Foreskin keratinocyte (primary cell): ENCODE measurements at places on chromosomes 7 and 10. TPM values are rescaled to one million over a fixed set of nuclear protein-coding genes. Genes with fewer than 3 reads are reported as not detected.

DNA sequence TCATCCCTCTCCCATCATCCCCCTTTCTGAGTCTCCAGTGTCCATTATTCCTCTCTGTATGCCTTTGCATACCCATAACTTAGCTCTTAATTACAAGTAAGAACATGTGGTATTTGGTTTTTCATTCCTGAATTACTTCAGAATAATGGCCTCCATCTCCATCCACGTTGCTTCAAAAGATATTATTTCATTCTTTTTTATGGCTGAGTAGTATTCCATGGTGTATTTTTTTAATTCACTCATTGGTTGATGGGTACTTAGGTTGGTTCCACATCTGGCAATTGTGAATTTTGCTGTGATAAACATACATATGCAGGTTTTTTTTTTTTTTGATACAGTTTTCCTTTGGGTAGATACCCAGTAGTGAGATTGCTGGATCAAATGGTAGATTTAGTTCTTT, 40.4 kb downstream of the CCSER2 start:
- DNase-seq, result no peak

- DNase-seq, result peak; percentile 96
These were observed 22.0 kb downstream of the KLF6 start for GRCh38 chr10:3763035-3763456.

DNA sequence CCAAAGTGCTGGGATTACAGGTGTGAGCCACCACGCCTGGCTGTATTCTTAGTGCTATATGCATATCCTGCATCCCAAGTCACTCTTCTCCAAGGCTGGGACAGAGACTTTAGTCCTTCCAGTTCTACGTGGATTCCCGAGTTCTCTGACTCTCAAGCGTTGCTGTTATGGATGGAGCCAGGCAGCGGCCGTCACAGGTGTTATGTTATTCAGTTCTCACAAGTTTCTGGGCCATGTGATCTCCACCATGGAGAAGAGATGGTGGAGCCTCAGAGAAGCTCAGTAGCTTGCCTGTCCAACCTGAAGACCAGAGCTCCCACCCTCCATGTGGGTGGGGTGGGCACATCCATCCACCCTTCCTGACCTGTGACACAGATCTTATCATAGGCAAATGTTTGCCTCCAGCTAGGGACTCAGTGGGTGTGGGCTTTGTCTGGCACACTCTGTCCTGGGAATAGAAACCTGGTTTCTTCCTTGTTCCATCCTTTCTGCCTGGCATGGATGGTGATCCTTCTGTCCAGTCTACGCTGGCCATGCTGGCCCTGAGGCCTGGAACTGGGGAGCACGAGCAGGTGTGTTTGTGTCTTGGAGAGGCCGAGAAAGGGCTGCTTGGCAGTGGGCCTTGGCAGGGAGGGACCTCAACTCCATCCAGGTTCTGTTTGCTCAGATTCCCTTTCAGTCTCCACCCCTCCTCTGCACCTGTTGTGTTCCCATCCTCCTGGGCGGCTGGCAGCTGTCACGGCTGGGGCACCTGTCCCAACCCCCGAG, 55.3 kb downstream of the NEURL1 start:
- DNase-seq, result no peak

GRCh38 chr7:151684408-151685175, 164.9 kb upstream of the RHEB start:
- DNase-seq, result no peak

GRCh38 chr10:48551861-48552591, 52.8 kb downstream of the ARHGAP22 start:
- peak; percentile 18 for DNase-seq

GRCh38 chr7:22952306-22953015, 61.5 kb downstream of the HYCC1 start:
- no peak for DNase-seq

DNA sequence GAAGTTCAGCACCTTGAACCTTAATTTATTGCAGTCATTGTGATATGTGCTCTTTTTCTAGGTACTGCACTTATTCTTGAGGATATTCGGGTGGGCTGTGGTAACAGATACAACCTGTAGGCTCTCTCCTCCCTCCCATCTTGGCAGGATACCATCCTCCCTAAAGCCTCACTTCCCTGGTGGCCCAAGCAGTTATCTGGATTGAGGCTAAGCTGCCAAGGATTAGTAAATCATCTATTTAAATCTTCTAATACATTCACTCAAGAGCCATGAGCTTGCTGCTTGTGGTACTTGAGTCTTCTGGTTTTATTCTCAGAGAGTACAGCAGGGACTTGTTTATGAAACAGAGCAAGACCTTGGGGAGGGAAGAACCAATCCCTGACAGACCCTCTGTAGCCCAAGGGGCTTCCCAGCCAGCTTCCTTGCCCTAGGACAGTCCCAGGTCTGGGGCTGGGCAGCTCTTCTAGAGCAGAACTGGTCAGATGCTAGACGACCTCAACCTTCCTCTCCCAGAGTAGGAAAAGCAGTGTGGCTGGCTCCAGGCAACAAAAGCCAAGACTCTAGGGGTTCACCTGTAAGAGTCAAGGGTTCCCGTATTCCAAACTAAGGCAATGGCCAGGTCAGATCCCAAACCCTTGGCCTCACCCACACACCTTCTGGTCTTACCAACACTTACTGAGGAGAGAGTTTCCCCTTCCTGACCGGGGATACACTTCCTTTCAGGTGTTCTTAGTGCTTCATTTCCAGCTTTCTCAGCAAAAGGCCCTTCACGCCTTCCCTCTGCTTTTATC, 21.3 kb downstream of the WNT8B start:
- no peak for DNase-seq

GRCh38 chr7:17651863-17652385, 288.4 kb downstream of the SNX13 start:
- peak; percentile 71 for DNase-seq

DNA sequence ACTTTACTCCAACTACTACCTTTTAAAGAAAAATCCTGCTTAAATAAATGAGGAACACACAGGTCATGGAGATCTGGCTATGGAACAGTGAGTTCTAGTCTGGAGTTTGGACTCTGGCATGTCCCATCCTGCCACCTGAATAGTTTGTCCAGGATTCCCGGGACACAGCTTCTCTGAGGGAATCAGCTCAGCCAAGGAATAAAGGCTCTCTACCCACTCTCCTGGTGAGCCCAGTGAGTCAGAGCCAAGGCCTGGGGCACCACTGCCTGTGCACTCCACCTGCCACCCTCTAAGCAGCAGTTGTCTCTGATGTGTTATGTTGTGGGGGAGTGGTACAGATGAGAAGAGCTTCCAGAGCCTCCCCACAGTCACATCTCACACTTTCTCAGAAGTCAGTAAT, 113.5 kb downstream of the HTR5A start:
- no peak for DNase-seq

- no peak for DNase-seq
These were observed 534 bp downstream of the FZD9 start for GRCh38 chr7:73433924-73434700.

- DNase-seq, result peak; percentile 45
These were observed 233.5 kb downstream of the CUX1 start for GRCh38 chr7:102050864-102051460.

DNA sequence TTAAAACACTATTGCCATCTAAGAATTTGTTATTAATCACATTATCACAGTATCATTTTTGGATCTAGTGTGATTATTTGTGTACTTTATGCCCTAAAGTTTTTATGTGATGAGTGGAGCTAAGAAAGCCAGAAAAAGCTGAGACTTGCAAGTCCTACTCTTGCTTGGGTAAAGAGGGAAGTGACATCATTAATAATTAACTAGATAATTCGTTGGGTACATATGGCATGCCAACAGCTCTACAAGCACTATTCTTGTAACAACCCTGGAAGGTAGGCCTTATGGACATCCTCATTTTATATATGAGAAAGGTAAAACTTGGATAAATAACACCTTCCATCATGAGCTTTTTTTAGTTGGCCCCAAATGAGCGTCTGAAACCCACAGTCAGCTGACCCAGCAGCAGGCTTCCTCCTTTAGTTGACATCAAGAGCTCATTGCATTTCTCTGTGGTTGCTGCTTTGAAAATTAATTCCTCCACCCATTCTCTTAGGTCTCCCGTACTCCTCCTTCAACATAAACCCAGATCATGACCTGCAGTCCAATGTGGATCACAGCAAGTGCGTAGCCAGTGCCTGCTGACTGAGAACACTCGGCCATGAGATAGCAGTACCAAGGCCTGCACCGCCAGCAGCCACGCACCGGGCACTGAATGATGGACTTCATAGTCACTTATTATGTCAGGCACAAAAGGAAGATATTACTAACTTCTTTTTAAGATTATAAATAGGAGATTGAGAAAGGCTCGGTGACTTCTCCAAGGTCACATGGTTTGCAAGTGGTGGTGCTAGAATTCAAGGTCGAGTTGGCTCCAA, 292.0 kb upstream of the AOAH start:
- no peak for DNase-seq

GRCh38 chr10:124033887-124034218, 59.5 kb downstream of the CHST15 start:
- no peak for DNase-seq

DNA sequence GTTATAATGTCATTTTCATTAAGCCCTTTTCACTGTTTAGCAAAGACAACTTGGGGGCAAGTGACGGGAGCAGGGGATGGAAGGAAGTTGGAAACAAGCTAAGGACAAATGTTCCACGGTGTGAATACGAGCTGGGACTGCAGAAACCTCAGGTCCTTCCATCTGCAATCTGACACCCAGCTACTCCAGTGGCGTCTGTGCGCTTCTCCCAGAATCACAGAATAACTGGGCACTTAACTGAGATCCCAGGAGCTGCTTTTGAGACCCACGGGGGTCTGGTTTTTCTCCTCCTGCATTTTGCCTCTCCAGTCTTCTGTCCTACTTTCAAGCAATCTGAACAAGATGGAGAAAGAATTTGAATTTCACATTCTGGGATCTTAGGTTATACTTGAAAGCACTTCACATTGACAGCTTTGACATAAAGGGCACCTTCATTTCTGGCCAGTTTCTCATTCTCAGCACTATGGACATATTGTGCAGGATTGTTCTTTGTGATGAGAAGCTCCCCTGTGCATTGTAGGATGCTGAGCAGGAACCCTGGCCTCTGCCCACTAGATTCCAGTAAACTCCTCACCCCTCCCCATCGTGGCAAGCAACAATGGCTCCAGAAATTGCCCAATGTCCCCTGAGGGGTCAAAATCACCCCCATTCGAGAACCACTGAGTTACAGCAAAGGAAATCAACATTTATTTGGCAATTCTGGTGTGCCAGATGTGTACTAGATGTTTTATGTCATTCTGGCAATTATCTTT, 194.1 kb downstream of the CACNB2 start:
- no peak for DNase-seq

DNA sequence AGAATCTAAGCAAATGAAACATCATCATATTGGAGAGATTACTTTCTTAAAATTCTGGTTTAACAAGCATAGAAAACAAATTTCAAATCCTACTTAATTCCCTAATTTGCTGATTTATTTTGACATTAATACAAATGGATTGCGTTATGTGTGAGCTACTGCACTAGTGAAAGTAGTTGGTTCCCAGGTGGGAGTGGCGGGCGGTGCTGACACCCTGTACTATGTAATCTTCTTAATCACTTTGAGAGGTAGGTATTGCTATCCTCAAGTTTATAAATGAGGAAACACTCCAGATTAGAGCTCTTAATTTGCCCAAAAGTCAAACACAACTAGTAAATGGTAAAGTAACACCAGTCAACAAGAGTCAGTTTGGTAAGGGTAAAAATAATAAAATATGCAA, 131.1 kb downstream of the ELAPOR2 start:
- DNase-seq, result no peak

- DNase-seq, result no peak
These were observed 183.2 kb downstream of the ZNF438 start for GRCh38 chr10:30848396-30849032.

- DNase-seq, result no peak
These were observed 31.3 kb downstream of the KIN start for GRCh38 chr10:7756360-7756992.

TRIM73 gene
- 0.19 and 0.66 TPM in 2 replicates for polyA plus RNA-seq

- no peak for DNase-seq
These were observed 133.6 kb downstream of the ATXN7L1 start for GRCh38 chr7:105742787-105743186.

DNA sequence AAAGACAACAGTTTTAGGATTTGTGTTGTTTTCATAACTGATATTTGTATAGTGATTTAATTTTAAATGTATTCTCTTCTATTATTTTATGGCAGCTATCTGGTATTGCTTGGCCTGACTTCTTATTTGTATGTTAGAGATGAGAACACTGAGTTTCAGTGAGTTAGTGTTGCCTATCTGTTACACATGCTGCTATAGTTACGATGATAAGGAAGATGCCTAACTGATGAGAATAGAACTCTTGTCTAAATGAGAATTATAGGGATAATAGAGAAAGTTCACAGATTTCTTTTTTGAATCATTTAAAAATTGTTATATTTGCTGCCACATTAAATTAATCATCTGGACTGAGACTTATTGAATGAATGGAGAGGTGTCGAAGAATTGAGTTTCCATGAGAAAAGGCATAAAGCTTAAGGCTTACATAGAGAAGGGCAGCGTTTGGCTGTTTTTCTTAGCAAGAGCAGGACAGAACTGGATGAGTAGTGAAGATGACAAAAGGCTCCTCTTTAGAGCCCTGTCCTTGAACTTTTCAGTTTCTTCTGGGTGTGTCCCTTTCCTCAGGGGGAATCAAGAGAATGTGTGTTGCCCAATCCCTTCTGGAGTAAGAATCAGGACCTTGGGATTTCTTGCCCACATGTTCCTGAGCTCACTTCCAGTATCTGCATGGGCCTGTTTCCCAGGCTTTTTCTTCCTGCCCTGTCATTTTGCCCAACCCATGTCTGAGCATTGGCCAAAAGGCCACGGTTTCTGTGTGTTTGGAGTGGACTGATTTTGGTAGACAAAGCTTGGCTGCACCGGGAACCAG, 195.6 kb upstream of the CSTF2T start:
- peak; percentile 86 for DNase-seq

DNA sequence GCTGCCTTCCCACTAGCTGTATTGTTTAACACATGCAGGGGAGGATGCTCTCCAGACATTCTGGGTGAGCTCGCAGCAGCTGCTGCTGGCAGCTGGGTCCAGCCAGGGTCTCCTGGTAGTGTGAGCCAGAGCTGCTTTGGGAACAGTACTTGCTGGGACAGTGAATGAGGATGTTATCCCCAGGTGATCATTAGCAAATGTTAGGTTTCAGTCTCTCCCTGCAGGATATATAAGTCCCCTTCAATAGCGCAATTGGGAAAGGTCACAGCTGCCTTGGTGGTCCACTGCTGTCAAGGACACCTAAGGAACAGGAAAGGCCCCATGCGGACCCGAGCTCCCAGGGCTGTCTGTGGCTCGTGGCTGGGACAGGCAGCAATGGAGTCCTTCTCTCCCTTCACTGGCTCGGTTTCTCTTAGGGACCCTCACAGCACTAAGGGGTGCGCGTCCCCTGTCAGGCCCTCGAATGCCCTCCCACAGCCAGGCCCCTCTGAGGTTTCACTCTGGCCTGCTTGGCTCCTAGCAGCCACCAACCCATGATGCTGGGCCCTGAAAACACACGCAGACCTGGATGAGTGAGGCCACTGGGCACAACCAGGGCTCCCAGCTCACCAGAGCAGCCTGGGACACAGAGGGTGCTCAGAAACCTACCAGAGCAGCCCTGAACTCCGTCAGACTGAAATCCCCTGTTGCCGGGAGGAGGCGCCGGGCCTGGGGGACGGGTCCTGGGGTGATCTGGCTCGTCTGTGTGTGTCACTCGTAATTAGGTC, 173.0 kb upstream of the LANCL2 start:
- DNase-seq, result no peak

AKR1C2 gene
- 9.0 and 10.0 TPM in 2 replicates for polyA plus RNA-seq

CFAP46 gene
- polyA plus RNA-seq, result 1.5 and 1.7 TPM in 2 replicates

- DNase-seq, result no peak
These were observed 18.6 kb downstream of the GET4 start for GRCh38 chr7:894927-895450.

- no peak for DNase-seq
These were observed 348.8 kb downstream of the RNLS start for GRCh38 chr10:88234297-88234696.

GRCh38 chr10:75379817-75380216, 21.7 kb downstream of the ZNF503 start:
- no peak for DNase-seq

PLEKHS1 gene
- polyA plus RNA-seq, result not detected in 2 replicates
